T-helper 2 cell treated with Interferon-gamma antibody and Interleukin-4, amounts not matched to agents 100 ng/mL and 5 ng/mL, for 36 hours (primary cell): ENCODE measurements at places on chromosomes 3 and 15. TPM values are rescaled to one million over a fixed set of nuclear protein-coding genes. Genes with fewer than 3 reads are reported as not detected.

The NANOGP8 gene
- not detected in 2 replicates for total RNA-seq

The AMIGO3 gene
- total RNA-seq: 0.27 TPM in 1 of 2 replicates, not detected in the other

The ZNF385D gene
- not detected in 2 replicates for total RNA-seq

The TNIK gene
- total RNA-seq: 71.2 and 73.1 TPM in 2 replicates

The LPP gene
- total RNA-seq: 79.6 and 86.1 TPM in 2 replicates

The RTP4 gene
- 12.9 and 13.0 TPM in 2 replicates for total RNA-seq

The FANCD2 gene
- total RNA-seq: 56.6 and 61.9 TPM in 2 replicates

The FAM43A gene
- 2.4 and 2.5 TPM in 2 replicates for total RNA-seq

The FBXL2 gene
- total RNA-seq: not detected in 2 replicates

The ZNF660 gene
- 0.11 and 0.14 TPM in 2 replicates for total RNA-seq

The UTS2B gene
- not detected in 2 replicates for total RNA-seq

The GOLGA8Q gene
- 3.0 and 8.8 TPM in 2 replicates for total RNA-seq

The SAMD7 gene
- not detected in 2 replicates for total RNA-seq

The CFAP91 gene
- total RNA-seq: not detected in 2 replicates

The GOLGA8K gene
- total RNA-seq: 1.2 and 1.9 TPM in 2 replicates

The RASGRF1 gene
- not detected in 2 replicates for total RNA-seq

The GRM7 gene
- total RNA-seq: not detected in 2 replicates

The EMC7 gene
- total RNA-seq: 61.8 and 62.2 TPM in 2 replicates

The SEMA3F gene
- 0.05 and 0.11 TPM in 2 replicates for total RNA-seq

The GP9 gene
- not detected in 2 replicates for total RNA-seq

The CDC25A gene
- total RNA-seq: 30.7 and 30.8 TPM in 2 replicates

The PROS1 gene
- 0.77 and 0.80 TPM in 2 replicates for total RNA-seq

The ARRDC4 gene
- total RNA-seq: 0.39 and 0.48 TPM in 2 replicates

The ISLR2 gene
- total RNA-seq: not detected in 2 replicates

The DAZL gene
- total RNA-seq: 0.07 TPM in 1 of 2 replicates, not detected in the other

The PPM1L gene
- total RNA-seq: 2.6 and 4.0 TPM in 2 replicates

The NEO1 gene
- 4.5 and 6.1 TPM in 2 replicates for total RNA-seq

The CCDC9B gene
- total RNA-seq: 0.66 and 0.86 TPM in 2 replicates

The COLQ gene
- 2.7 and 3.9 TPM in 2 replicates for total RNA-seq

The NOX5 gene
- total RNA-seq: 0.02 TPM in 2 replicates

The SLC41A3 gene
- total RNA-seq: 20.6 and 25.1 TPM in 2 replicates

The SERPINI2 gene
- total RNA-seq: not detected in 2 replicates

The IRAK2 gene
- total RNA-seq: 1.4 and 1.5 TPM in 2 replicates
